Osteoblast (primary cell): ENCODE measurements at places on chromosomes 7 and 10. TPM values are rescaled to one million over a fixed set of nuclear protein-coding genes. Genes with fewer than 3 reads are reported as not detected.

The FAM25G gene
- total RNA-seq = not detected in 2 replicates

The CHCHD2 gene
- total RNA-seq = 183 and 202 TPM in 2 replicates

The CNNM1 gene
- total RNA-seq = 0.29 and 0.36 TPM in 2 replicates

The MIOS gene
- 42.1 and 43.4 TPM in 2 replicates for total RNA-seq

The C10orf71 gene
- total RNA-seq = not detected in 2 replicates

The NEURL1 gene
- total RNA-seq = under 0.01 TPM in 1 of 2 replicates, not detected in the other

The ARHGAP22 gene
- total RNA-seq = 45.6 and 50.1 TPM in 2 replicates

The TECTB gene
- total RNA-seq = under 0.01 TPM in 1 of 2 replicates, not detected in the other

The C7orf57 gene
- under 0.01 TPM in 2 replicates for total RNA-seq

The MASTL gene
- total RNA-seq = 10.1 and 13.0 TPM in 2 replicates

The IFIT1 gene
- total RNA-seq = 19.7 and 34.4 TPM in 2 replicates

The UTF1 gene
- total RNA-seq = not detected in 2 replicates

The ACADSB gene
- total RNA-seq = 8.5 and 9.4 TPM in 2 replicates

The CPA4 gene
- total RNA-seq = 18.6 and 28.2 TPM in 2 replicates

The PLAU gene
- 27.9 and 40.7 TPM in 2 replicates for total RNA-seq

The HOXA4 gene
- 0.72 and 1.2 TPM in 2 replicates for total RNA-seq

DNA sequence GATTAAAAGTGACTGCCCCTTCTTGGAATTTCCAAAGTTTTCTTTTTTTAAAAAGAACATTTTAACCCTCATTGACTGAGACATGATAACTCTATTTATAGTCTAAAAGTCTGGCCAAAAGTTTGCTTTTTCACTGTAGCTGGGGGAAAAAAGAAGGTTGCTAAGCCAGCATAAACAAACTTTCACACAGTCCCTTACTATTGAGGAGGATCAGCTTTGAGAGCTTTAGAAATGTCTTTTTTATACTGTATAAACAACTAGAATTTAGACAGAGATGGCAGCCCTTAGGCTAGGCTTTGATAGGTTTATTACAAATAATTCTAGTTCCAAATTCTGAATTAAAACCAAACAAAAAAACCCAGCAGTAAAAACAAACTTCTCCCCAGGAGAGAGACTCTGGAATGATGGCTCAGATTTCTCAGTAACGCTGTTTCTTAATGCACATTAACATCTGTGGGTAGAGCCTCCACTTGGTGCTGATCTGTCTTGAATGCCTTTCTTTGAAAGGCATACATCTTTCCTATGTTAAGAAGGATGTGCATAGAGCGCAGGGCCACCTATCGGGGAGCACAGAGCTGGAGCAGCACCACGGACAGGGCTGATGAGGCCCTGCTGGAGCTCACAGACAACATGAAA lies 100.9 kb upstream of the PDLIM1 start:
- no peak overlapping the region for H3K27ac ChIP-seq
- no peak for DNase-seq
- no peaks in the 10 kb centered on the region for H3K4me1 ChIP-seq
- peaks cover 6% of the 10 kb centered on the region for H3K27me3 ChIP-seq
- no peak overlapping the region for H3K4me3 ChIP-seq

- H3K27me3 ChIP-seq = no peaks in the 10 kb centered on the region
- no peak overlapping the region for H3K4me3 ChIP-seq
- H3K36me3 ChIP-seq = no peaks in the 10 kb centered on the region
- no peak overlapping the region for H3K27ac ChIP-seq
- no peaks in the 10 kb centered on the region for H3K4me1 ChIP-seq
Measured at GRCh38 chr10:1270906-1271305, 214.7 kb downstream of the WDR37 start.

GRCh38 chr10:70967591-70968587 lies 79.5 kb upstream of the PCBD1 start:
- H3K27me3 ChIP-seq = peaks cover 12% of the 10 kb centered on the region
- H3K27ac ChIP-seq = no peak overlapping the region
- no peaks in the 10 kb centered on the region for H3K4me1 ChIP-seq
- H3K4me3 ChIP-seq = no peak overlapping the region

DNA sequence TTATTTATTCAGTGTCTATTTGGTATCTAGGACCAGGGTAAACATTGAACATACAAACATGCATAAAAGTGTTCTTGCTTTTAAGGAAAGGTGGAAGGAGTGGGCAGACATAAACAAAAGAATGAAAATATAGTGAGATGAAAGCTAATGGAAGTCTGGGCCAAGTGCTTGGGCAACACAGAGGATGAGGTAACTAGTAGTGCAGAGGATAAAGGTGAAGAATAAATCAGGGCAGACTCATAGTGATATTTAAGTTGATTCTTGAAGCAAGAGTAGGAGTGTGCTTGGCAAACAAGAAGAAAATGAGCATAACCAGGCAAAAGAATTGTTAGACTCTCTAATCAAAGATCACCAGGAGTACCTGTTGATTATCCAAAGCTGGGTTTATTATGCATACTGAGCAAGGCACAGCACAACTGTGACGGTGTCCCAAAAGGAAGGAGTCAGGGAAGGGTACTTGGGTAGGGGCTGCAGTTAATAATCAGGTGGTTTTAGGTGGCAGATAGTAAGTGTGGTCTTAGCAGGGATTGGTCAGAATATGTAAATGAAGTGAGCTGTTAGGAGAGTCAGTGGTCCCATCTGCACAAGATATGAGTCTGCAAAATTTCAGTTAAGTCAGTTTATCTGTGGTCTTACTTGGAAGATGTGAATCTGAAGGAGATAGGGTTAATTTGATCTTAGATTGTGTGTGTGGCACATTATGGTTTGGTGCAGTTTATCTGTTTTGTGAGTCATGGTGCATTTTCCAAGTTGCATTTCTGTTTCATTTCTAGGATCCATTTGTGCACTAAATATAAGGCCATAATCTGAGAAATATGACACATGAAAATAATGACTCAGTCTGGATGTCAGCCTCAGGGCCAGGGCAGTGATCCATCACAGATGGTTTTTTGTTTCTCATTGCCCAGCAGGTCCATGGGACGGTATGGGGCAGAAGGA lies 30.6 kb upstream of the TAX1BP1 start:
- no peaks in the 10 kb centered on the region for H3K27me3 ChIP-seq
- peaks cover 22% of the 10 kb centered on the region for H3K4me1 ChIP-seq
- no peak overlapping the region for H3K4me3 ChIP-seq
- H3K27ac ChIP-seq = peak overlapping the region; percentile 38
- H3K36me3 ChIP-seq = no peaks in the 10 kb centered on the region

GRCh38 chr10:36367362-36367761 lies 725.3 kb upstream of the FZD8 start:
- no peaks in the 10 kb centered on the region for H3K4me1 ChIP-seq
- no peak overlapping the region for H3K27ac ChIP-seq
- no peak for DNase-seq
- H3K4me3 ChIP-seq = no peak overlapping the region
- no peaks in the 10 kb centered on the region for H3K36me3 ChIP-seq

DNA sequence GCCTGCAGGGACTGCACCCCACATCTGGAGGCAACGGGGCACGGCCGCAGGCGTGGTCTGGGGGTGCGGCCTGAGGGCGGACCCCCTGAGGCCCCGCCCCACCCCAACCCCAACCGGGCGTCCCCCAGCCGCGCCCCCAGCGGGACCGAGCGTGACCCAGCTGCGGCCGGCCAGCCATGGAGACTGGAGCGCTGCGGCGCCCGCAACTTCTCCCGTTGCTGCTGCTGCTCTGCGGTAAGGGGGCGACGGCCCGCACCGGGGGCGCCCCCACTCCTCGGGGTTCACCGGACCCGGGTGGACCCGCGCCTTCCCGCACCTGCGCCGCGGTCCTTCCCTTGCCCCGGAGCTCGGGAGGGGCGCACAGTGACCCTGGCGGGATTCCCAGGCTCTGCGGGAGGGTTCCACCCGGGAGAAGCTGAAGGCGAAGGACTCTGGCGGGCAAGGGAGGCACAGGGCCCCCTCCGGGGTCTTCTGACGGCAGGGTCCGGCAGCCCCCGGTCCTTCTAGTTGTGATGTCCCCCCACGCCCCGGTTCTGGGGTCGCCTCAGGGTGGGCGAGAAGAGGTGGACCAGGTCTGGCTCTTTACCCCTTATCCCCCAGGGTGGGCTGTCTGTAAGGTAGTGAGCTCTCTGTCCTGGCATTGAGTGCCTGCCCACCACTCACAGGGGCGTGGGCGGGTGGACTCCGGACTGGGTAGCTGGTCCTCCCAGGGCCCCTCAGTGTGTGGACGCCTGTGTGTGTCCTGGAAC lies at the start of gene RAMP3:
RAMP3 (plus strand) TSS at position 139 of the 749 bp plus-strand sequence; CDS start at position 177, 38 bp downstream.
- H3K36me3 ChIP-seq = no peaks in the 10 kb centered on the region
- H3K27me3 ChIP-seq = peaks cover 28% of the 10 kb centered on the region
- DNase-seq = peak; percentile 78

- no peaks in the 10 kb centered on the region for H3K36me3 ChIP-seq
- H3K27me3 ChIP-seq = no peaks in the 10 kb centered on the region
- peak; percentile 71 for DNase-seq
- no peak overlapping the region for H3K4me3 ChIP-seq
- no peaks in the 10 kb centered on the region for H3K4me1 ChIP-seq
Measured at GRCh38 chr10:133481657-133482056, 27.9 kb downstream of the SCART1 start.

GRCh38 chr7:82141427-82141826 lies 302.1 kb downstream of the CACNA2D1 start:
- H3K27ac ChIP-seq = peak overlapping the region; percentile 31
- peaks cover 22% of the 10 kb centered on the region for H3K4me1 ChIP-seq
- H3K36me3 ChIP-seq = peaks cover 9% of the 10 kb centered on the region

DNA sequence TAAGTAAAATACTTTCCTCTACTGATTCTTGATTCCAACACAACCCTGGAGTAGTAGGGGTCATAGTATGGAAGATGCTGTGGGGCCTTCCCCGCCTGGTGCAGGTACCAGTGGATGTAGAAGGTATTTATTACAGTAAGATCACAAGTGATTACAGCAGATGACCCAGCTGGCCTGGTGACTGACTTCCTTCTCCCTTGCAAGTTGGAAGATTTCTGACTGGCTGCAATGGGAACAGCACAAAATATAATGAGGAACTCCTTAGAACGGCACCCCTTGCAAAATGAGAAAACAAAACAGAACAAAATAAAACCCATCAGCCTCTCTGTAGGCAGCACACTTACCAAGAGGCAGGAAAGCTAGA lies 61.7 kb upstream of the TARP start:
- H3K27ac ChIP-seq = no peak overlapping the region
- H3K27me3 ChIP-seq = no peaks in the 10 kb centered on the region
- no peak for DNase-seq

DNA sequence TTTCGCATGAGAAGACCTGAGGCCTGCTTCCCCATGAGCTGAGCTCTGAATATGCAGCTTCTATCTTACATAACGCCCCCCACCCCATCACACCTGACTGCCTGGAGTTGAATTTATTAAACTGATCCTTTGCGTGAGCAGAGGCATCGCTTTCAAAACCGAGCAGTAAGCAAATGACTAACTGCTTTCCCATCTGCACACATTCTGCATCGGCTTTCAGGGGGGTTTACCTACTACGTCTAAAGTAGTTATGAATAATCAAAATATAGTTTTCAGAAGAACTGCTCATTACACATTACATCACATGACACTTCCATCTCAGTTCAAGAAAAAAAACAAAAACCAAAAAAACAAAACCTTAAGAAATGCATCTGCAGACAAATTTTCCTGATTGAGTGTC lies 54.7 kb upstream of the EGR2 start:
- H3K27ac ChIP-seq = no peak overlapping the region
- no peaks in the 10 kb centered on the region for H3K36me3 ChIP-seq
- no peak for DNase-seq

- H3K27ac ChIP-seq = no peak overlapping the region
- peak; percentile 50 for DNase-seq
- no peaks in the 10 kb centered on the region for H3K4me1 ChIP-seq
Measured at GRCh38 chr7:11182736-11183135, 209.1 kb downstream of the PHF14 start.

GRCh38 chr7:95342029-95342428 lies 17.7 kb upstream of the PON1 start:
- no peaks in the 10 kb centered on the region for H3K36me3 ChIP-seq
- no peak overlapping the region for H3K4me3 ChIP-seq
- DNase-seq = no peak
- no peaks in the 10 kb centered on the region for H3K27me3 ChIP-seq

DNA sequence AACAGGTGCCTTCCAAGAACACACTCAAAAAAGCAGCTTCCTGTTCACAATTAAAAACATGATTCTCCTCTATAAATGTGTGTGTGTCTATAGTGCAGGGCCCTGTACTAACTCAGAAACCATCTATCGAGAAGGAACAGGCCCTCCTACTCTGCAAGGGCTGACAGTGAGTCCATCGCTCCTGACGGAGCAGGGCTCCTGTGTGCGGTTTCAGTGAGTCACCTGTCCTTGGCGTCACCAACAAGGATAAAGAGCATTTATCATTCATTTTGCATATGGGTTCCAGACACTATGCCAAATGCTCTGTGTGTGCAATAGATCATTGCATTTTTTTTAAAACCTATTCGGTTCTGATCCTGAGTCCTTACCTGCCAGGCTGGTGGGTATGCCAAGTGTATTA lies 63.7 kb downstream of the TACC2 start:
- no peak overlapping the region for H3K27ac ChIP-seq
- no peak overlapping the region for H3K4me3 ChIP-seq
- peaks cover 4% of the 10 kb centered on the region for H3K27me3 ChIP-seq
- DNase-seq = no peak

DNA sequence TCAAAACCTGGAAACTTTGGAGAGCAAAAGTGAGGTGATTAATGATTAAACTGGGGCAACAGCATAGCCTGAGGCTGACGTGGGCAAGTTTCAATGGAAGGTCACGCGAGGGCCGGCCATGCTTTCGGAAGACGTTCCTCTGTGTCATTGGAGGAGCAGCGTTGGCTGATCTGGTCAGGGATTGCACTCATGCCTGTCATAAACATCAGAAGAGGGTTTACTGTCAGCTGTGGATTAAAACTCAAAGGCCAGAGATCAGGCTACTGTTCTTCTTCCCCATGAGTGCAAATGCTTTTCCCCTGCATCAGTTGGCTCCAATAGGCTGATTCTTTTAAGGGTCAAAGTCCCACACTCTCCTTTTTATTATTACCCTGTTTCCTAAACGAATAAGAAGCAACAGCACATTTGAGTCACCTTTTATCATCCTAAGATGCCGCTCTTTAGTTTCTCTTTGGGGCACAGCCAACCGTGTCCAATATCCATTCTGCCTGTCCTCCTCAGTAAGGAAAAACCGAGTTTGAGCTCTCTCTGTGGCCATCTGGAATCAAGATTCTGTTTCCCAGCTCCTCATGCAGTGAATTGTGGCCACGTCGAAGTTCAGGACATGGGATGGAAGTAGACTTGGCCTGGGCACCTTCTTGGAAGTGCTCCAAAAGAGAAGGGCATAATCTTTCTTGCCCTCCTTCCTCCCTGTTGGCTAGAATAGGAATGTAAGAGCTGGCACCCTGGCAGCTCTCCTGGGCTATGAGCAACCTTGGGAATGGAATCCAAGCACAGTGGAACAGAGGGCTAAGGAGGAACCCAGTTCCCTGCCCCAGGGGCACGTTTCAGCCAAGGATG lies 62.5 kb upstream of the INSIG1 start:
- DNase-seq = peak; percentile 87
- H3K36me3 ChIP-seq = no peaks in the 10 kb centered on the region
- no peak overlapping the region for H3K4me3 ChIP-seq
- peak overlapping the region; percentile 34 for H3K27ac ChIP-seq
- H3K27me3 ChIP-seq = no peaks in the 10 kb centered on the region

DNA sequence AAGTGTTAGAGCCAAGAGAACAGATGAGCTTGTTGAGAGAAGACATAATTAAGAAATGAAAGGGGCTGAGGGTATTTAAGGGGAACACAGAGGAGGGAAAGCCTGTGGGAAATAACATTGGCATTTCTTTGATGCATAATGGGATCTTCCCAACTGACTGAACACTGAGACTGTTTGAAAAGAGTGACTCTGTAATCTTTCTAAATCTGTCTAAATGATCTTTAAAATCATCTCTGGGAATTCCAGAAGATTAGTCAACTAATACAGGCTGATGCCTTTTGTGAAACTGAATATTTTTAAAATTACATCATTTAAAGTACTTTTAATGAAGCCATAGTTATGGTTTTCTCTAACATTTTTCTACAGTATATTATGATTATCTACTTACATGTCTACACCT lies 17.4 kb upstream of the SLC35G1 start:
- no peak overlapping the region for H3K4me3 ChIP-seq
- H3K27me3 ChIP-seq = peaks cover 9% of the 10 kb centered on the region
- H3K36me3 ChIP-seq = no peaks in the 10 kb centered on the region
- peaks cover 13% of the 10 kb centered on the region for H3K4me1 ChIP-seq
- H3K27ac ChIP-seq = peak overlapping the region; percentile 25
